Esophagus muscularis mucosa (tissue), 4 donors: ENCODE measurements at places on chromosomes 4 and X.

- H3K27me3 ChIP-seq: no peaks in the 10 kb centered on the region
- H3K36me3 ChIP-seq: no peaks in the 10 kb centered on the region
- no peaks in the 10 kb centered on the region for H3K4me1 ChIP-seq
- H3K4me3 ChIP-seq: no peak overlapping the region
- H3K27ac ChIP-seq: no peak overlapping the region
Observed at GRCh38 chr4:147587041-147587440, 30.2 kb upstream of the TMEM184C start.

GRCh38 chr4:5799406-5799805, 88.4 kb downstream of the EVC start:
- H3K4me3 ChIP-seq: no peak overlapping the region
- DNase-seq: no peak
- H3K27ac ChIP-seq: no peak overlapping the region
- no peaks in the 10 kb centered on the region for H3K27me3 ChIP-seq
- H3K4me1 ChIP-seq: no peaks in the 10 kb centered on the region

- H3K36me3 ChIP-seq: peaks cover 12% of the 10 kb centered on the region
- H3K27me3 ChIP-seq: no peaks in the 10 kb centered on the region
- DNase-seq: no peak
- no peak overlapping the region for H3K27ac ChIP-seq
- H3K4me3 ChIP-seq: no peak overlapping the region
- peaks cover 15% of the 10 kb centered on the region for H3K4me1 ChIP-seq
Observed at GRCh38 chr4:88799900-88800299, 102.3 kb upstream of the NAP1L5 start.

GRCh38 chr4:84498203-84498934, 723 bp downstream of the NKX6-1 start:
- H3K27ac ChIP-seq: peak overlapping the region; percentile 98
- no peaks in the 10 kb centered on the region for H3K27me3 ChIP-seq
- H3K4me3 ChIP-seq: peak overlapping the region; percentile 90
- peaks cover 45% of the 10 kb centered on the region for H3K4me1 ChIP-seq
- DNase-seq: no peak

GRCh38 chrX:93120805-93121204, 552.6 kb downstream of the NAP1L3 start:
- H3K27me3 ChIP-seq: no peaks in the 10 kb centered on the region
- no peaks in the 10 kb centered on the region for H3K4me1 ChIP-seq
- DNase-seq: no peak
- H3K36me3 ChIP-seq: no peaks in the 10 kb centered on the region
- H3K27ac ChIP-seq: no peak overlapping the region

DNA sequence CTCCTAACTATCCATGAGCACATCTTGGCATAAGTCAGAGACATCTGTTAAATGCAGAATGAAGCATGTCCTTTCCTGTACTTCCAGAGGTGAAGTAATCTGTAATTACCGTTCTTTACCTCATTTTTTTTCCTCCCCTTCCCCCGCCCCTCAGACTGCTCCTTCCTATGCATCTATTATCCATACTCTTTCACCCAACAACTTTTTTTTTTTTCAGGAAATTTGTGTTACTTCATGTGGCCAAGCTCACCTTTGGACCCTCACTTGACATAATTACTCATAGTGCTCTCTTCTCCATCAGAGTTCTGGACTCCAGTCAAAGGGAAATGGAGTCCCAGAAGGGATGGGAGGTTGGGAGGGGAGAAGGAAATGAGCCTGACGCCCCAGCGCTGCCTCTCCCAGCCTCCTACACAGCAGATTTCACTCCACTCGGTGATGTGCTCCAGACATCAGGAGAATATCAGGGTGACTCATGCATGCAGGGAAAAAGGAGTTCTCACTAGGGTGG, 568.8 kb downstream of the STIM2 start:
- no peaks in the 10 kb centered on the region for H3K27me3 ChIP-seq
- H3K4me3 ChIP-seq: no peak overlapping the region
- no peak overlapping the region for H3K27ac ChIP-seq
- no peaks in the 10 kb centered on the region for H3K4me1 ChIP-seq
- DNase-seq: no peak

GRCh38 chr4:167230744-167231143, 3.5 kb downstream of the SPOCK3 start:
- no peak overlapping the region for H3K4me3 ChIP-seq
- no peaks in the 10 kb centered on the region for H3K36me3 ChIP-seq
- H3K27me3 ChIP-seq: peaks cover 15% of the 10 kb centered on the region

DNA sequence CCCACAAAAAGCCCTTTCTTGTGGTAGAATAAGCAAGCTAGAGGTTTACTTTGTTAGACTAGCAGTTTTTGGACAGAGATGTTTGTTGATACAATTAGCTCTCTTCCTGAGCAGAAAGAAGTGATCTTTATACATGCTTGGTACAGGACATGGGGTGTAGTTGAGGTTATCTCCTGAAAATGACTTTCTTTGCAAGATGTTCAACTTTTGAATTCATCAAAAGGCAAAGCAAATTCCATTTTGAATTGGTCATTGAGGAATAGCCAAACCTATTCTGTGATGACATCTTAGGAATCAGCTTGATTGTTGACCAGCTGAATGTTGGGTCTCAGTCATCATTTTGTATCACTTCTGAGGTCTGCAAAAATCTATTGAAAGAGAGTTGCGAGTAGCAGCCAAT, 3.8 kb downstream of the CPE start:
- H3K27me3 ChIP-seq: peaks cover 8% of the 10 kb centered on the region
- H3K27ac ChIP-seq: no peak overlapping the region
- no peaks in the 10 kb centered on the region for H3K36me3 ChIP-seq
- peaks cover 13% of the 10 kb centered on the region for H3K4me1 ChIP-seq
- no peak overlapping the region for H3K4me3 ChIP-seq

DNA sequence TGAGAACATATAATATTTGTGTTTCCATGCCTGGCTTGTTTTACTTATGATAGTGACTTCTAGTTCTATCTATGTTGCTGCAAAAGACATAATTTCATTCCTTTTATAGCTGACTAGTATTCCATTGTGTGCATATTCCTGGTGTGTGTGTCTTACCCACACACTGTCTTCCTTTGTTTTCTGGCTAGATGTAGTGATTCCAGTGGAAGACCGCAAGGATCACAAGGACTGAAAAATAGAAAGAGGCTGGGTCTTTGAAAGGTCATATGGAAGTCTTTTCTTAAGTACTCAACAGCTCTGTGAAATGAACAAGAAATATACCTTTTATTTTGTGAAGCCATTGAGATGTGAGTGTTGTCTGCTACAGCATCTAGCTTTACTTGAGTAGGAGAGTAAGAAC, 29.4 kb upstream of the TAB3 start:
- DNase-seq: no peak
- no peaks in the 10 kb centered on the region for H3K27me3 ChIP-seq
- H3K36me3 ChIP-seq: no peaks in the 10 kb centered on the region
- no peak overlapping the region for H3K4me3 ChIP-seq
- no peak overlapping the region for H3K27ac ChIP-seq
- no peaks in the 10 kb centered on the region for H3K4me1 ChIP-seq

GRCh38 chr4:136909626-136910025, 622.7 kb downstream of the PCDH18 start:
- DNase-seq: no peak
- H3K27me3 ChIP-seq: no peaks in the 10 kb centered on the region
- H3K4me1 ChIP-seq: peaks cover 12% of the 10 kb centered on the region
- H3K4me3 ChIP-seq: no peak overlapping the region
- H3K27ac ChIP-seq: no peak overlapping the region

- peaks cover 34% of the 10 kb centered on the region for H3K4me1 ChIP-seq
- H3K27ac ChIP-seq: peak overlapping the region; percentile 62
- DNase-seq: no peak
- peak overlapping the region; percentile 72 for H3K4me3 ChIP-seq
- no peaks in the 10 kb centered on the region for H3K27me3 ChIP-seq
Observed at GRCh38 chr4:1008840-1009541, 2.4 kb upstream of the FGFRL1 start.

GRCh38 chrX:85115252-85115651, 111.6 kb downstream of the APOOL start:
- no peak for DNase-seq
- H3K27ac ChIP-seq: no peak overlapping the region
- H3K4me3 ChIP-seq: no peak overlapping the region
- H3K36me3 ChIP-seq: no peaks in the 10 kb centered on the region
- H3K27me3 ChIP-seq: no peaks in the 10 kb centered on the region

- DNase-seq: no peak
- no peaks in the 10 kb centered on the region for H3K4me1 ChIP-seq
- no peak overlapping the region for H3K27ac ChIP-seq
- H3K4me3 ChIP-seq: no peak overlapping the region
- no peaks in the 10 kb centered on the region for H3K27me3 ChIP-seq
Observed at GRCh38 chrX:123169247-123169901, 14.7 kb upstream of the GRIA3 start.

GRCh38 chrX:13790206-13791131, 26.4 kb downstream of the GPM6B start:
- H3K4me3 ChIP-seq: no peak overlapping the region
- no peak for DNase-seq
- H3K4me1 ChIP-seq: peaks cover 23% of the 10 kb centered on the region
- peak overlapping the region; percentile 81 for H3K27ac ChIP-seq
- H3K36me3 ChIP-seq: no peaks in the 10 kb centered on the region

DNA sequence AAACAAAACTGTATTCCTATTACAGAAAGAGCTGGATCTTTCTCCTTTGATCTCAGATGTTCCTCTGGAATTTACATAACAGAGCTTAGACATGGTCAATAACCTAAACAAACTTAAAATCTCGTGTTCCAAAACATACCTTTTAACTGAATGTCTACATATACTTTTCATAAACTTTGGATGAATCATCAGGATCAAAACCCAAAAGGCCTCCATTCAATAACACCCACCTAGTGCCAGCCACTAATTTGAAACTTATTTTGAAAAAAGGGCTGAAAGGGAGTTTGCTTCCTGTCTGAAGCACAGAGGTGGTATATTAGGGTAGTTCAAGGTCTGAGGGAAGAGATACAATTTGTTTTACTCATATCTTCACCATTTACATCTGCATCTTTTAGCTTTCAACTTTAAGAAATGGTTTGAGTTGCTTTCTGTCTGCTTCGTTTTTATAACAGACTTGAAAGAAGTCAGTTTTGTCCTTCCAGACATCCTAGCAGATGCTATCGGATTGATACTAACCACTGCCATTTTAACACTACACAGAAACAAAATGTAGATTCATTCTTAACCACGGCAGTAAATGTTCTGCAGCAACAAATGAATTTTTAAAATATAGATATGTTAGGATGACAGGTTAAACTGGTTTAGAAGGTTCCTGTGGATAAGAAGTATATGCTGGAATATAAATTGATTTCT, 242.8 kb upstream of the DKK2 start:
- no peak for DNase-seq
- H3K27ac ChIP-seq: no peak overlapping the region
- no peaks in the 10 kb centered on the region for H3K27me3 ChIP-seq
- H3K4me1 ChIP-seq: no peaks in the 10 kb centered on the region
- no peak overlapping the region for H3K4me3 ChIP-seq

- H3K36me3 ChIP-seq: no peaks in the 10 kb centered on the region
- DNase-seq: peak; percentile 77
- H3K4me1 ChIP-seq: no peaks in the 10 kb centered on the region
- no peak overlapping the region for H3K27ac ChIP-seq
Observed at GRCh38 chr4:165124488-165124887, 11.8 kb upstream of the TMEM192 start.

GRCh38 chr4:107743532-107743931, 23.5 kb upstream of the PAPSS1 start:
- peaks cover 5% of the 10 kb centered on the region for H3K4me1 ChIP-seq
- DNase-seq: no peak
- H3K27me3 ChIP-seq: no peaks in the 10 kb centered on the region

DNA sequence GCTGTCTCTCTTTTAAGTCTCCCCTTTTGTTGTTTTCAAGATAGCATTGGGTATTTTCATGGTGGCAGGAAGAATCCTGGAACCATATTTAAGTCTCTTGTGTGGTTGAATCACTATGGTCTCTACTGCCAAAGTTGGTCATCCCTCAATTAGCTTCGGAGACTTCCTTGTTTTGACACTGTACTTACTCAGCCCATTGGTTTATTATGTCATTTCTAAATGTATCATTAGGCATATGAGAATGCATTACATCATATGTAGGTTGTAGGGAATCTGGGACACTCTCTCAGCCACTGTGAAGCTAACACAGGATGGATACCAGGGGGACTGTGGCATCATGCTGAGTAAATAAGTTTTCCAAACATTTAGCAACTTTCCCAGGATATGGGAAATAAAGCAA, 211.8 kb downstream of the DTHD1 start:
- no peaks in the 10 kb centered on the region for H3K27me3 ChIP-seq
- no peak overlapping the region for H3K27ac ChIP-seq
- H3K36me3 ChIP-seq: no peaks in the 10 kb centered on the region
- no peak overlapping the region for H3K4me3 ChIP-seq

- H3K27me3 ChIP-seq: no peaks in the 10 kb centered on the region
- no peak for DNase-seq
- H3K4me1 ChIP-seq: peaks cover 16% of the 10 kb centered on the region
- no peak overlapping the region for H3K4me3 ChIP-seq
Observed at GRCh38 chr4:17494258-17495190, 17.4 kb downstream of the QDPR start.

DNA sequence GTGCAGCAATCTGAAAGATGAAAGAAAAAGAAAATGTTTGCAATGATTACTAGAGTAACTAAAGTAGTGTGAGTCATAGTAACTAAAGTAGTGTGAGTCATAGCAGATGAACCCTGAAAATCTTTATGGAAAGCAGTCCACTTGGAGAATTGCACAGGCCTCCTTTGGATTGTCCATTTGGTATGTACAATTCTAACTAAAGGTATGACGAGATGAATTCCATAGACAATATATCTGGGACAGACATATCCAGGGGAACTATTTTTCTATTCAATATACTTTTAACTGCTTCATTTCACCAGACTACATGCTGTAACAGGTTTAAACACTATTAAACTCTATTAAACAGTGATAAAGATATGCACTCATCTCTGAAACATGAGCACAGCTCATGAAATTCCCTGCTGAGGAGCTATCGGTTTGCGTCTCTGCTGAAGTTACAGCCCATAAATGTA, 798.7 kb downstream of the PCDH7 start:
- no peaks in the 10 kb centered on the region for H3K36me3 ChIP-seq
- H3K27ac ChIP-seq: no peak overlapping the region
- H3K4me3 ChIP-seq: no peak overlapping the region
- H3K4me1 ChIP-seq: no peaks in the 10 kb centered on the region

- H3K36me3 ChIP-seq: no peaks in the 10 kb centered on the region
- no peak for DNase-seq
Observed at GRCh38 chrX:40153345-40154249, 55.8 kb upstream of the BCOR start.

- no peaks in the 10 kb centered on the region for H3K27me3 ChIP-seq
- H3K27ac ChIP-seq: no peak overlapping the region
- H3K36me3 ChIP-seq: peaks cover 20% of the 10 kb centered on the region
- H3K4me1 ChIP-seq: no peaks in the 10 kb centered on the region
- H3K4me3 ChIP-seq: no peak overlapping the region
- DNase-seq: no peak
Observed at GRCh38 chrX:150655788-150656187, 37.4 kb upstream of the MTMR1 start.

- H3K27ac ChIP-seq: no peak overlapping the region
- DNase-seq: no peak
- H3K27me3 ChIP-seq: no peaks in the 10 kb centered on the region
- no peaks in the 10 kb centered on the region for H3K36me3 ChIP-seq
Observed at GRCh38 chrX:44996277-44996676, 123.3 kb downstream of the KDM6A start.
